IPS-NIHi11 (cell line): ENCODE measurements at places on chromosomes 13 and 19.

GRCh38 chr13:31038834-31039552, 106.5 kb downstream of the TEX26 start:
- DNase-seq = no peak

DNA sequence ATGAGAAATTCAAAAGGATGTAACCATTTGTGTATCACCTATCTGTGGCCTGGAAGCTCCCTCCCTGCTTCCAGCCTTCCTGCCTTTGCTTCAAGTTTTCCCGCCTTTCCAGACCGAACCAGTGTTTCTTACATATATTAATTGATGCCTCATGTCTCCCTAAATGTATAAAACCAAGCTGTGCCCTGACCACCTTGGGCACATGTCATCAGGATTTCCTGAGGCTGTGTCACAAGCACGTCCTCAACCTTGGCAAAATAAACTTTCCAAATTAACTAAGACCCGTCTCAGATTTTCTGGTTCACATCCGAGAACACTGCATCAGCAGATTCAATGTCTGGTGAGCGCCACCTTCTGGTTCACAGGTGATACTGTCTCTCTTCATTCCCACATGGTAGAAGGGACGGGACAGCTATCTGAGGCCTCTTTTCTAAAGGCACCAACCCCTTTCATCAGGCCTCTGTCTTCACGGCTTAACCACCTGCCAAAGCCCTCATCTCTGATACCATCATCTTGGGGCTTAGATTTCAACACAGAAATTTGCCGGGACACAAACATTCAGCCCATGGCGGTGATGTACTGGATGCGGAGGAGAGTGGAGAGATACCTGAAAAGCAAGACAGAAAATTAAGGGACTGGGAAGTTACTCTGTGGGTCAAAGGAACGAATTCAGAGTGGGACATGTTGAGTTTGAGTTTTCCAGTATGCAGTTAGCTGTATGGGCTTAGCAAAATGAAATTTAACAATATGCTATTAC, 58.7 kb upstream of the PABPC3 start:
- DNase-seq = peak; percentile 58

GRCh38 chr19:390386-391206, 18.4 kb downstream of the C2CD4C start:
- DNase-seq = no peak

DNA sequence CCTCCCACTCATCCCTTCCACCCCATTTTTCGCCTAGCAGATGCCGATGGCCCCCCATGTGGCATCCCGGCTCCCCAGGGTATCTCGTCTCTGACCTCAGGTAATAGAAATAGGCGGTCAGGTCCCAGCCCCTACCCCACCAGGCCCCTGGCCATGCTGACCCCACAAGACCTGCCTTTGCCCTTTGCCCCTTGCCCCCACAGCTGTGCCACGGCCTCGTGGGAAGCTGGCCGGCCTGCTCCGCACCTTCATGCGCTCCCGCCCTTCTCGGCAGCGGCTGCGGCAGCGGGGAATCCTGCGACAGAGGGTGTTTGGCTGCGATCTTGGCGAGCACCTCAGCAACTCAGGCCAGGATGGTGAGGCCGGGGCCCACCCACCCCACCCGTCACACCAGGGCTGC, 5.4 kb downstream of the ARHGAP33 start:
- DNase-seq = no peak

GRCh38 chr19:16228637-16229321, 31.1 kb downstream of the AP1M1 start:
- DNase-seq = no peak

GRCh38 chr19:47258434-47258833, 2.1 kb downstream of the CCDC9 start:
- no peak for DNase-seq

- DNase-seq = no peak
These were observed 231.4 kb downstream of the OXGR1 start for GRCh38 chr13:96762876-96763275.

DNA sequence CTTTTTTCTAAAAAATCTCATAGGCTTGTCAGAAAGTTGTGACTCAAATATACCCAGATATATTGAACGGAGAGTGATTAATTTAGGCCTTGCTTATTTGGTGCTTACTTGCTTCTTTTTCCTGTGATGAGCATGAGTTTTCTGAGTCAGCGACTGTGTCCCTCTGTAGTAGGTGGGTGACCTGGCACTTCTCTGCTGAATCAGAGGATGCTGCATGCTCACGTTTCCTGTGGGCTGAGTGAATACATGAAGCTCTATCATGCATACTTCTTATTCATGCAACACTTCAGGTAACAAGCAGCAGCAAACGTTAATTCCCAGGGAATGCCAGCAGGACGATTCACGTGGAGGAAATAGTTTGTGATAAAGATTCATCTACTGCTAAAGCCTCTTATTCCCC, 245.0 kb downstream of the KLF5 start:
- DNase-seq = no peak

- DNase-seq = no peak
These were observed 56.4 kb downstream of the NUFIP1 start for GRCh38 chr13:44932850-44933251.

DNA sequence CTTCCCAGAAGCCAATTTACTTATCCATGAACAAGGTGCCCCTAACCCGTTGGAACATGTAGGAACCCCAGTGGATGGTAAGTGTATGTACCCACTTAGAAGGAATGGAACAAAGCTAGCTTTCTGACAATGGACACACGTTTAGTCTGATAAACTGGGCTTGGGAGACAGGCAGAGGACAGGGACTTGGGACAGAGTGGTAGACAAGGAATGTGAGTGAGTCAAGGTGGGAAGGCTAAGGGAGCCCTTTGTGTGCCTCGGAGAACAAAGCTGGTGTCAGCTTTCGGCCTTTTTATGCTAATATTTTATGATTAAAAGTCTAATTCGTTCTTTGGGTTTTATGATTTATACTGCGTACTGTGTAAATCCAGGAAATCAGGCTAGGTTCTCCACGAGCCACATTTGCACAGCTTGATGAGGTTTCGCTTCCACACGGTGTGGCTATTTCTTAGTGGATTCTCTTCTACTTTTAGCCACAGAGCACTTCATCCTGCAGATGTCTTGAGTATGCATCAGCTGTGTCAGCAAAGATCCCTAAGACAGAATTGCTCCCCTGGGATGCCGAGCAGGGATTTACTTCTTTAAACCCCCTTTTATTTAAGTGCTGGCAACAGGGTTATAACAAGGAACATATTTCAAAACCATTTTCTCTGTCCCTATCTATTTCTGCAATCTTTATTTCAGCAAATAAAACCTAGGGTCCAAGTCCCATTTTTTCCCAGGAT, 258.5 kb downstream of the DLEU7 start:
- DNase-seq = no peak

GRCh38 chr19:55345818-55346724, 6.4 kb downstream of the KMT5C start:
- DNase-seq = peak; percentile 45

GRCh38 chr13:98476538-98476966, 100.4 kb downstream of the STK24 start:
- peak; percentile 41 for DNase-seq

DNA sequence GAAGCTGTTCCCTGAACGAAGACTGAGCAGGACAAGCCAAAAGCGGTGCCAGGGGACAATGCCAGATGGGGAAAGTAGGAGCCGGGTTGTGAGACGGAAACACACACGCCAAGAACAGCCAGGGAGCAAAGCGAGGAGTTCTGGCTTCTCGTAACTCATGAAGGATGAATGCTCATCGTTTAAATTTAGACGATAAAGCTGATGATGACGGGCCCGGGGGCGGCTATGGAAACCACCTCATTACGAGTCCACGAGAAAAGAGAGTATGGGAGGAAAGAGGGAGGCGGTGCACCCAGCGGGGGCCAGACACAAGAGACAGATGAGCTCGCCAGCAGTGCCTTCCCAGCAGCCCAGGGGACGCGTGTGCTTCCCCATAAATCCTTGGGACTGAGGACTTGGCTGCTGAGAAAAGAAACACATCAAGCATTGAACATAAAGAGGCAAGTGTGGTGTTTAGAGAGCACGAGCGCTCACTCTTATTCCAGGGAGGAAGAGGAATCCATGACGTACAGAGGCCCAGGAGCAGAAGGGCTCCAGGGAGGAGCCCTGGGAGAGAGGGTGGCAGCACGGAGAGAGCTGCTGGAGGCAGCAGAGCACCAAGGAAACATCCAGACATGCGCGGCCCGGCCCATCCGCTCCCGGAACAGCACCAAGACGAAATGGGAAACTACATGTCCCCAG, 70.7 kb downstream of the EPS15L1 start:
- no peak for DNase-seq

DNA sequence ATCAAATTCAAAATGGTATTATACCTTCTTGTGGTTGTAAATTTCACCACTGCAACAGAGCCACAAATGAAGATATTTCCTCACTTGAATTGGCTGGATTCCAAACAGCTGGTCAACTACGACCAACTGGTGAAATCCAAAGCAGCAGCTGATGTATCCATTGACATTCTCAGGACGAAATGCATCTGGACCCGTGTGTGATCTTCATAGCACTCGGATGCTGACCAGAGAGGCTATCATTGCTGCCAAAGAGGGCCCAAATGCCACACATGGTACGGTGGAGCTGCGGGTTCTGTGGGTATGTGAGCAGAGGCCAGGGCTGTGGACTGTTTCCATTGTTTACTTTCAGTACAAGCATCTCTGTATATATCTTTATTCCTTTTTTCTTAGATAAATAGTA, 25.6 kb upstream of the PCCA start:
- DNase-seq = no peak

- DNase-seq = no peak
These were observed 66.8 kb upstream of the MCF2L start for GRCh38 chr13:112902101-112902651.

GRCh38 chr13:101700598-101700997, 248.1 kb downstream of the ITGBL1 start:
- no peak for DNase-seq

GRCh38 chr19:11390933-11391680, 7.0 kb upstream of the EPOR start:
- no peak for DNase-seq

- DNase-seq = no peak
These were observed 2.3 kb upstream of the ASF1B start for GRCh38 chr19:14138576-14139265.

GRCh38 chr19:40974633-40975037, 16.4 kb upstream of the CYP2B6 start:
- peak; percentile 82 for DNase-seq

DNA sequence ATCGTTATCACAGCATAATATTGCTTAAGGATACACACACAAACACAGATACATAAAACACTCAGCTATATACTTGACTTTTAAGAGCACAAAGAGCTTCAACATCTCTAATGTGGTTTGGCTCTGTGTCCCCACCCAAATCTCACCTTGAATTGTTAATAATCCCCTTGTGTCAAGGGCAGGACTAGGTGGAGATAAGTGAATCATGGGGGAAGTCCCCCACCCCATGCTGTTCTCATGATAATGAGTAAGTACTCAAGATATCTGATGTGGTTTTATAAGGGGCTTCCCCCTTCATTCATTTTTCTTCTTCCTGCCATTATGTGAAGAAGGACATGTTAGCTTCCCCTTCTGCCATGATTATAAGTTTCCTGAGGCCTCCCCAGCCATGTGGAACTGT, 481.4 kb downstream of the PCDH9 start:
- no peak for DNase-seq

GRCh38 chr13:109647053-109647452, 139.3 kb downstream of the IRS2 start:
- DNase-seq = no peak

GRCh38 chr19:57786906-57787305, 17.4 kb downstream of the ZNF586 start:
- DNase-seq = peak; percentile 17

GRCh38 chr19:15354566-15355296, 22.4 kb upstream of the BRD4 start:
- DNase-seq = no peak

- DNase-seq = peak; percentile 68
These were observed 536 bp downstream of the FAM32A start for GRCh38 chr19:16185768-16186123.

DNA sequence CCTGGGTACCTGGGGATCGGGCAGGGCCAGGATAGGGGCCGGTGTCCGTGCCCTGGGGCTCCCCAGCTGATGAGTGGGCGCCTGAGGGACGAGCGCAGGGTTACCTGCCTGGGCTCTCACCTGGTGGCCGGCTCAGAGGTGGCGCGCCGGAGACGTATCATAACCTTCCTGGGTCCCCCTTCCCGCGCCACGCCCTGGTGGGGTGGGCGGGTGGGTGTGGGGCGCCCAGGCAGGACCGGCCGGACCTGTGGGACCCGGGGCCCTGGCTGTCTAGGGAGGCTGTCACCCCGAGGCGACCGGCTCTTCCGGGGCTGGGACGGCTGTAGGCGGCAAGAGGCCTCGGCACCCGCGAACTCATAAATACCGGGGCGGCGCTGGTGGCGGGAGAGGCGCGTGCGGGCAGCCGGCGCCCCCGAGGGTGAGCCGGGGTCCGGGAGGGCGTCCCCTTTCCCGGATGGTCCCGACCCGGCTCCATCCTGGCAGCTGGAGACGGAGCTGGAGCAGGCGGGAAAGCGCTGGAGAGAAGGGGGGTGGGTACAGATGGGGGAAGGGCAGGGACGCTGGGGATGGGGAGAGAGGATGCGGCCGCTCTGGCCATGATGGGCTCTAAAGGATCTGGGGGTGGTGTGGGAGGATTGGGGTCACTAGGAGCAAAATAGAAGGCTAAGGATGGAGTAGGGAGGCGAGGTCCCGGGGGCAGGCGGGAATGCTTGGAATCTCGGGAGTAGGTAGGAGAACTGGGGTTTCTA, at the start of gene ACP7:
TSS of gene ACP7 (plus strand) at position 386 of the 749 bp plus-strand sequence. CDS start 902 bp downstream, outside the sequence.
- peak; percentile 58 for DNase-seq

GRCh38 chr13:111022886-111023285, 92.2 kb upstream of the ARHGEF7 start:
- DNase-seq = no peak

DNA sequence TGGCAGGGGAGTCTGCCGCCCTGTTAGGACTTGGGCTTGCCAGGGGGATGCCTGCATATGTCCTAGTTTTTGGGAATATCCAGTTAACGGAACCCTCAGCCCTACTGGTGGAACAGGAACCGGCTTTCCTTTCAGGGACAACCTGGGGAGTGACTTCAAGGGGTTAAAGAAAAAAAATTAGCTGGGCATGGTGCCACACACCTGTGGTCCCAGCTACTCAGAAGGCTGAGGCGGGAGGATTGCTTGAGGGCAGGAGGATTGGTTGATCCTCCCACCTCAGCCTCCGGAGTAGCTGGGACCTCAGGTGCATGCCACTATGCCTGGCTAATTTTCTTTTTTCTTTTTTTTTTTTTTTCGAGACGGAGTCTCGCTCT, 22.5 kb downstream of the LDLR start:
- DNase-seq = no peak
